ENCODE measurements at places on chromosomes 12 and 14.

DNA sequence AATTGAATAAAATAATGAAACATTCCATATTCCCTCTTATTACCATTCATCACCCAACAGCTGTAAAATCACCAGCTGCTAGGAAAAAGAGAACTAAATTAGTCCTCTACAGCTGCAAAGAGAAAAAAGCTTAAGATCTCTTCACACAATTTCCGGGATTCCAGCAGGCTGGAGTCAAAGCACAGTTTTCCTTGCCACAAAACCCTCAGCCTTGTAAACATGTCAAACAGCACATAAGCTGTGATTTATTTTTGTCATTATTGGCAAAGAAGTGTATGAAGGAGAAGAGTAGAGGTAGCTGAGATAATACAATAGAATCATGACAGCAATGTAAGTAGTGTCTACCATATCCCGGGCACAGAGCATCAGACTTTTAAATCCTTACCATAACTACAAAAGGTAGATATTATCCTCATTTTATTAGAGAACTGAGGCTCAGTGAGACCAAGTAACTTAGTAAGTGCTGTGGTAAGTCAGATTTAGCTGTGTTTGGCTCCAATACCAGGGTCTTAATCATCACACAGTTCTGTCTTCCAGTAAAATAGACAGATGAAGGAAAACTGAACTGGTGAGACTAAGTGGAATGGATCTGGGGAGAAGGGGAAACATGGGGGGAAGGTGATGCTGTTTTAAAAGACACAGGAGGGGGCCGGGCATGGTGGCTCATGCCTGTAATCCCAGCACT is 57.3 kb downstream of the NTN4 start:
- DNase-seq, result no peak

DNA sequence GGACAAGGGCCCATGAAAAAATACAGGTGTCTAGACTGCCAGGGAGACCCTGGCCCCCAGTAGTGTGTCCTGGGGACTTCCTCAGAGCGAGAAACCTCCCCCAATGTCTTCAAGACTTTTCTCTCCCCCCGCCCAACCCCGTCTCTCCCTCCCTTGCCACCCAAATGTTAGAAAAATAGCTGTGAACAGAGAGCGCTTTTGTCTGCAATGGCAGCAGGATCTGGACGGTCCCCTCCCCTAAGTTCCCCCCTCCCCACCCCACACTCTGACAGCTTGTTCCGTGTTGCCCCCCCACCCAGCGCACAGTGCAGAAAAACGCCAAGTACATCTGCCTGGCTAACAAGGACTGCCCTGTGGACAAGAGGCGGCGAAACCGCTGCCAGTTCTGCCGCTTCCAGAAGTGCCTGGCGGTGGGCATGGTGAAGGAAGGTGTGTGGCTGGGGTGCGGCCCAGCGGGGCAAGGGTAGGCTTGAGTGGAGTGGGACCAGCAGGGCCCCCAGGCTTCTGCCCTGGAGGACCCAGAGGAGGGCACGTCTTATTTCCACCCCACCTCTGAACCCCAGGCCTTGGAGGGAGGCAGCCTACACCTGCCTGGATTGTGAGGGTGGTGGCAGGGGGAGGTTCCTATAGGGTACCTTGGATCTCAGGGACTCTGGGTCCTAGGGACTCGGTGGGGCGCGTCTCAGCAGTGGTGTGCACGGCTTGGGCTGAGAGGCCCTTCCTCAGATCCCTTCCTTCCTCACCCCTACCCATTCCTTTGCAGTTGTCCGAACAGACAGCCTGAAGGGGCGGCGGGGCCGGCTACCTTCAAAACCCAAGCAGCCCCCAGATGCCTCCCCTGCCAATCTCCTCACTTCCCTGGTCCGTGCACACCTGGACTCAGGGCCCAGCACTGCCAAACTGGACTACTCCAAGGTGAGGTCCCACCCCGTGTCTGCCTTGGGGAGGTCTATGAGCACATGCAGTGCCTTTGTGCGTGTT is 4.8 kb downstream of the NR4A1 start:
- no peak for DNase-seq

- no peak for DNase-seq
Measured at GRCh38 chr12:57479043-57479375, 657 bp downstream of the ARHGAP9 start.

DNA sequence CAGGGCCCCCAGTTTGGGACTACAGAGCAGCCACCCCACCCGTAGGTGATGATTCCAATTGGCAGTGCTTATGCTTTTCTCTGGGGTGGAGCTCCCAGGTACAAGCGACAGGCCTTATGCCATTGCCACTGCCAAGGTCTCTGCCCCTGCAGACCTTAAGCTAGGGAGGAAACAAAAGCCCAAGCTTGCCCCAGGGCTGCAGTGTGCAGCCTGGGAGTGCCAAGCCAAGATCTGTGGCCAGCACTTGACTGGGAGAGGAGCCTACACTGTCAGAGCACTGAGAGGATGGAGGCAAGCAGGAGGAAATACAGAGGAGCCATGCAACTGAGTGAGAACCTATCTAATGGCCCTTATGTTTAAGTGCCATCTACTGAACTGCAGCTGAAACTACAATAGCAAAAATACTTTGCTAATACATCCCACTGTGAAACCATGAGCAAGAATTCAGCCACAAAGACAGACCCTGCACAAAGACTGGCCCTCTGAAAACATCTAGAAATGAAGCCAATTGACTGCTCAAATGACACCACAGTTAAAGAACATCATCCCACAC is 17.7 kb upstream of the ASCL1 start:
- no peak for DNase-seq

DNA sequence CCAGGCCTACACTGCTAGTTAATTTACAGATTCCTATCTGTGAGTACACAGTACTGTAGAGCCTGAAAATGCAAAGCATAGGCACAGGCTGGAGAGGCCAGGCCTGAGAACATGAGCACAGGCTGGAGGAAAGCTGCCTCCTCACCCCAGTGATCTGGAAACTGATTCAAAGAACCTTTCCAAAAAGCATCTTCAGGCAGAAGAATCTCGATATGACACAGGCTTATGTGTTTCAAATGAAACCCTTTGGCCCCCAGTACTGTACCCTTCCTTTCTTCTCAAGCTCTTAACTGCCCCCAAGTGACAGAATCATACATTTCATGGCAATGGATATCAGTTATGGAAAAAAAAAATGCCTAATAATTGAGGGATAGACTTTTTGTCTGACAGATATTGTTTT is 122.0 kb downstream of the KCNC2 start:
- DNase-seq, result no peak

GRCh38 chr12:30457621-30458289 is 237.9 kb downstream of the IPO8 start:
- DNase-seq, result no peak

DNA sequence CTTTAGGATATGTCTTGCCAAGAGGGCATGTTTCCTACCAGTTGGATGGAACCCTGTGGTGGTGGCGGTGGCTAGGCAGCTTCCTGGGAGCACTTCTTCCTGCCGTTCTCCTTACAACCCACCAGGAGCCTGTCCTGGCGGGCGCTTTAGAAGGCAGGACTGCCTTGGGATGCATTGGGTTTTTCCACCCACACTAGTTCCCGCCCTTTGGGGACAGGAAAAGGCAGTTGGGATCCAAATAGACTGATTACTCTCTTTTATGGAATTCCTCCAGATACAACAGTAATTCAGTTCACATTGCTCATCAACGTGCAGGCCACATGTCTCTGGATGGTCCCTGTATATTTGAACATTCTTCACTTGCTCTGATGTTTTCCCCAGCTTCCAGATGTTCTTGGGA is 305.7 kb upstream of the SSTR1 start:
- DNase-seq, result no peak

DNA sequence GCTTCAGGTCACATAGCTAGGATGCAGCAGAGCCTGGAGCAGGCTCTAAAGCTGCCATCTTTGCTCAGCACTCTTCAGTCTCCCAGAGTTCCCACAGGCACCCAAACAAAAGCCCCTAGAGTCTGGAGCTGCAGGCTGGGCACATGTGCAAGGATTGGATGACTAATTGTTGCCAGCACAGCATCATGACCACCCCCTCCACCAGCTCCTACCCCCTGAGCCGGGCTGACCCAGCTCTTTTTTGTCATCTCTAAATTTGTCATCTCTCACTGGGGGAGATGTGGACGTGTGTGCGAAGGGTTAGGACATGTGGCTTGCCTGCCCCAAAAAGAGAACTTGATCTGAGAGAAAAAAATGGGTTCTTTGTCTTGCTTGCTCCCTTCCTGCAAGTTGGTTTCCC is 4.3 kb upstream of the MMP19 start:
- no peak for DNase-seq

DNA sequence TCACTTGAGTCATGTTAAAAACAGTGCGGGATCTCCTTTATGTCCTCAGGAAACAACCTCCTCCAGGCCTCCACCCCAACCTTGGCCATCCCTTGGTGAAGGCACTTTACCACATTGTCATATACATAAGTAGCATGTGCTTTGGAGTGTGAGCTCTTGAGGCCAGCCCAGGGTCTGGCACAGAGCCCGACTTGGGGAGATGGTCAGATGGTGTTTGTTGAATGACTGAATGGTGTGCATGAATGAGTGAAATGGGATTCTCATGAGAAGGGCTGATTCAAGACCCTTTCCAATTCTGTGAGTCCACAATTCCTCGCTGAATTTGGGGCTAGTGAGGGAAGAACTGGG is 52.9 kb upstream of the DLK1 start:
- no peak for DNase-seq

DNA sequence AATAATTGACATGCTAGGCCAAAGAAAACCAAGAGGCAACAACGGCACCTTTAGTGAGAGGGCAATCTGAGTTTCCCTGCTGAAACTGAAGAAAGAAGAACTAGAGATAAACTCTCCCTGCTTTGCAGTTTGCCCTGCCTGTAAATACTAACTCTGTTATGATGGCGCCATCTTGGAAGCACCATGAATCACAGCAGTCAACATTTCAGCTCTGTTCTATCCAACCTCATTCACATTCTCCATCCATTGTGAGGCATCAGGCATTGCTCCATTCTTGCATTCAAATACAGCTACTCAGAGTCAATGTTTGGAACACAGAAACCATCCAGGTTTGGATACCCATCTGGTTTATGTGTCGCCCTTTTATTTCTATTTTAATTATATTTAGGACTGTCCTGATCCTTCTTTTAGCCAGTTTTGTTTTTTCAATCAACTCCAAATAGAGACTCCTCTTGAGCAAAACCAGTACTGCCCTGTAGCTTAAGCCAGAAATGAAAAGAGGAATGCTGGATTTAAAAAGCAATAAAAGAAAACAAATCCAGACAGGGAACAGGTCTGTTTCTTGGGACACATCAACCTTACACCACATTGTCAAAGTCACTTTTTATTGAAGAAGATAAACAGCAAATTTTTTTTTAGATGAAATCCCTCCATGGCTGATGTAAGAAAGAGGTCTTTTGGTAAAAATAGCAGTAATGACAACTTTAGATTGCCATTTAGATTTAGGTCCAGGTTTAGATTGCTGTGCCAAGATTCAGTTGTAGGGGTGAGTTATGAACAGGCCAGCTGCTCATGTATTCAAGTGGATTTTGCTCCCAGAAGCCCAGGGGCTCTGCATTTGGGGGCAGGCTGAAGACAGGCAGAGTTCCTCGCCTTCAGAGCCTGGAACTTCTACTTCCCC is 33.3 kb upstream of the PPM1A start:
- no peak for DNase-seq

- DNase-seq, result no peak
Measured at GRCh38 chr12:53561590-53561953, 54.3 kb upstream of the NPFF start.

DNA sequence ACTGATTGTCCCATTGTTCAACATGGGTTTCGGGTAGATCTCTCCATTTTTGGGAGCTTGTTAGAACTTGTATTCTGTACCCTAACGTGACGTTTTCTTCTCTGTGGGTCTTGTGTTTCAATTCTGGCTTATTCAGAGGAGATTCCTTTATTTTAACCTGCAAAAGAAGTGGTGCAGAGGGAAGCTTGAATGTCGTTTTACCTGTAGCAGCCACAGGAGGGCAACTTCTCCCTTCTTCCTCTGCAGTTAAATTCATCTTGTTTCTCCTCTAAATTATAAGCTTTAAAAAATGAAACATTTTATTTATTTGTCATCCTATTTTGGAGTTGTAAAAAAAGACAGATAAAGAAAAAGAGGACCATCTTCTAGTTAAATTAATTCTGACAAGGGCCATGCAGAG is 13.7 kb upstream of the CLEC4D start:
- DNase-seq, result no peak

DNA sequence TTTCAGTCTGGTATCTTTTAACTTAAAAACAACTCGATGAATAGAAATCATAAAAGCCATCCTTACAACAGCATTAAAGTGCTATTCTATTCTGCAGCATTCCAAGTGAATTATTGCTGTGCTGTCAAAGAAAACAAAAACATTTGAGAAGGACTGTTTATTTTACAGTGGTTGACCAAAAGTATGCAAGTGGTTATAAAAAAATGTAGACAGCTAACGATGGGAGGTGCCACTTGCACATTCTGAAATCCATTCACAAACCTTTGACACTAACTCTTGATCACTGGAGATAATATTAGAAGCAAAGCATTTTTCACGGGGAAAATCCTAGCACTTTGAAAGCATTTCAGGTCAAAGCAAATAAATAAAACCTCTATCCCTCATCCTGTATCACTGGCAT is 55.6 kb downstream of the HMGA2 start:
- no peak for DNase-seq

DNA sequence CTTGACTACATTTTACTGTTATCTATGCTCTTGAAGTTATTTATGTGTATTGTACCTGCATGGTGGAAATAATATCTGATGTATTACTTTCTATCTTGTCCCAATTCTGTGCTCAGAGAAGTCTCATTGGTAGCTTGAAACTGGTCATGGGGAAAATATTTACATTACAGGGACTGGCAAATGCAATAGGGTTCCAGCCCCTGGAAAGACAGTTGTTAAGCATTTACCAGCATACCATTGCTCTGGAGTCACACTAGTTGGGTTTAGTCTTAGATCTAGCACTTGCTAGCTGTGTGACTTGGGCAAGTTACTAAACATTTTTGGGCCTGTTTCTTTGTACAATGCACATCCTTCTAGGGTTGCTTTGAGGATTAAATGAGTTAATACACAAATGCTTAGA is 86.3 kb upstream of the NRXN3 start:
- DNase-seq, result no peak

DNA sequence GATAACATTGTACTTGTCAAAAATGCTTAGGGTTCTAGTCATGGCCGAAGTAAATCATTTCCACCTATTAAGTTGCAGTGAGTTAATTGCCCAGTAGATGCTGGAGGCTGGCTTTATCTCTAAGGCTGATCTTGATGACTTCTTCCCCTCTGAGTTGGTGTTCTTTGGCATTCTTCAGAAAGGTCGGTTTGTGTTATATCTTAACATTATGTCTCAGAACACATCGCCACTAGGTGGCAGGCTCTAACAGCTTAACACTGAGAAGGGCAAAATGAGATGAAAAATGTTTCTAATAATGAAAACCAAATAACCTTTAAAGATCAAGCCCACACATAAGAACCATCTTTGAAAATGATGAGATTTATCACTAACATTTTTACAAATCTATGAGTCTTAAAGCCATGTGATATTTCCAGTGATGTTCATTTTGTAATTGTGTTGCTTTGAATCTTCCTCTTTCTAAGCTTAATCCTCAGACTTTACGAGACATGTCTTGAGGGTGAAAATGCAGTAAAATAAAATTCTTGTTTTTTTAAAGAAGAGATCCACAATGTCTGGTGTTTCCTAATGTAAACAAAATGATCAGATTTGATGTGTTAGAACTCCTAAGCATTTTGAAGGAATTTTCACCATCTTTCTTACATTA is 28.6 kb downstream of the SUDS3 start:
- peak; percentile 23 for DNase-seq

Measured in stimulated activated CD4-positive, alpha-beta T cell treated with anti-CD3 and anti-CD28 coated beads, Interleukin-1b, Interleukin-23, amount 100 ng/mL, for 1 hour (primary cell).